ENCODE measurements at places on chromosomes 7 and 10.

DNA sequence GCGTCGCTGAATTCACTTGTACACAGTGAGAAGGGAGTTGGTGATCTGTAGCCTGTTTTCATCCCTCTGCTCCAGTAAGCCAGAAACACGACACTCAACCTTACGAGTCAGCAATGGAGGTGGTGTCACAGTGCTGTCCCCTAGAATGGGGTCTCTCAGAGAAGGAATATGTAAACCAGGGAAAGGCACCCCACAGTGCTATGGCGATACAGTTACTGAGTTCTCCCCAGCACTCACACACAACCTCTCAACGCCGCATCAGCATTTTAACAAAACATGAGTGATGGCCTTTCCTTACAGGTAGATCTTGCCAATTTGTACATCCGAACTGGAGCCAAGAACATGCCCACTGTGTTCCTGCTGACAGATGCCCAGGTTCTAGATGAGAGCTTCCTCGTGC, 196.3 kb downstream of the CDCA7L start:
- DNase-seq: no peak

GRCh38 chr10:115844591-115844990, 428.4 kb downstream of the GFRA1 start:
- no peak for DNase-seq

GRCh38 chr10:7311218-7311849, 99.5 kb downstream of the SFMBT2 start:
- no peak for DNase-seq

GRCh38 chr10:132111871-132112341, 46.2 kb downstream of the JAKMIP3 start:
- DNase-seq: no peak

GRCh38 chr7:100019908-100020307, 4.5 kb downstream of the ZKSCAN1 start:
- DNase-seq: no peak

DNA sequence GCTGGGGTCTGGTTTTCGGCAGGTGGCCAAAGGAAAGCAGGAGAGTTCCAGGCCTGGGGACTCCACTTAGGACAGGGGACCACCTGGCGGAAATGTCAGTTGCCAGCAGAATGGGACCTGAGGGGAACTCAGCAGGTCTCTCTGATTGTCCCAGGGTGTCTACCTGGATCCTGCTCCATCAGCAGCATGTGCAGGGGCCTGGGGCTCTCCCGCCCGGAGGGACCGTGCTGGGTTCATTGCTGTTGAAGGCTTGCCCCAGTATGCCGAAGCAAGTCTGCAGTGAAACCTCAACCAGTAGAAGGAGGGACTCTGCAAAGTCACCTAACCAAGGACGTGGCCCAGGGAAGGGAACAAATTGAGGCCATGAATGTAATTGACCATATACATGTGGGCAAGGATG, 506.5 kb upstream of the MKI67 start:
- no peak for DNase-seq

GRCh38 chr7:151080067-151080521, 515 bp downstream of the FASTK start:
- DNase-seq: no peak

- DNase-seq: no peak
Measured at GRCh38 chr7:113918946-113919345, at the start of gene PPP1R3A. Gene PPP1R3A, minus strand, starts transcription at chr7:113919009. Its CDS starts 13 bp downstream, at chr7:113918996.

DNA sequence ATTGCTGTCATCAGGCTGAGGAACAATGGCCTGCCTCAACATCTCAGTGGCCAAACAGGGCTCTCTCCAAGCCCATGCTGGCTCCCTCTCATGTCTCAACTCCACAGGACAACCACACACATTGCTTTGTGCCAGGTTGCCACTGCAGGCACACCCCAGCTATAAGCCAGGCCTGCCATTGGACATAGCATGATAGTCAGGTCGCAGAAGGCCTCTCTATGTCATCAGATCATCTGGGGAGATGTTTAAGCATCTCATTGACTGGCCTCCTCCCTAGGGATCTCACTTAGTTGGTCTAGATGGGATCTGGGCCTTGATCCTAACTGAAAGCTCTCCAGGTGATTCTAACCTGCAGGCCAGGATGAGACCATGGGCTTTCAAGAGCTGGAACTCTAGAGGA, 257.2 kb downstream of the GRID1 start:
- DNase-seq: no peak

Data from prostate gland (tissue), 2 donors.